ENCODE measurements at places on chromosomes 5 and 9.
A peak's percentile ranks its signal among the peaks of the same experiment; 100 is the strongest.

GRCh38 chr5:170603109-170603508 lies 99.3 kb downstream of the KCNIP1 start:
- DNase-seq: no peak

DNA sequence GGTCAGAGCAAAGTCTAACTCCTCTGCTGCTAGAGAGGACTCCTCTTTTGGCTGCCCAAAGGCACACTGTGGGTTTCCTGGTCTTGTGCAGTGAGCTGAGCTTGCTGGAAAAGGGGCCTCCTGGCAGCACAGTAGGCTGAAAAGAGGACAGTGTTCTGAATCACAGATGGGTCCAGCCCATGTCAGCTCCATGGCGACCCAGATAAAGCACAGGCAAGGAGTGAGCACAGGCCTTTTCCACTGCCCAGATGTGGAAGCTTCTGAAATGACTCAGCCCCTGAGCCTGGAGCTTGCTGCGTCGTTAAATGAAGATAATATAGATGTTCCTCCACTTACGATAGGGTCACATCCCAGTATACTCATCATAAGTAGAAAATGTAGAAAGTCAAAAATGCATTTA lies 8.1 kb downstream of the CCDC180 start:
- no peak for DNase-seq

DNA sequence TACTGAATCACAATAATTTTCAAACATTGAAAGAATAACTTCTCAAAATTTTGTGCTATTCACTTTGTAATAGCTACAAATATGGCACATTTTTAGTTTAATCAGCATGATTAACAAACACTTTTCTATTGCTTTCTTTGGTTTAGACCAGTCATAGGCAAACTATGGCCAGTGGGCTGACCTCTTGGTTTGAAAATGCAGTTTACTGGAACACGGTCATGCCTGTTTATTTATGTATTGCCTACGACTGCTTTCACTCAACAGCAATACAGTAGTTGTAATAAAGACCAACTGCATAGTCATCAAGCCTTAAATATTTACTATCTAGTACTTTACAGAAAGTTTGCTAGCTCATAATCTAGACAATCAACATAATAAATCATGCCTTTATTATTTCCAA lies 810.8 kb downstream of the TLE1 start:
- DNase-seq: no peak

DNA sequence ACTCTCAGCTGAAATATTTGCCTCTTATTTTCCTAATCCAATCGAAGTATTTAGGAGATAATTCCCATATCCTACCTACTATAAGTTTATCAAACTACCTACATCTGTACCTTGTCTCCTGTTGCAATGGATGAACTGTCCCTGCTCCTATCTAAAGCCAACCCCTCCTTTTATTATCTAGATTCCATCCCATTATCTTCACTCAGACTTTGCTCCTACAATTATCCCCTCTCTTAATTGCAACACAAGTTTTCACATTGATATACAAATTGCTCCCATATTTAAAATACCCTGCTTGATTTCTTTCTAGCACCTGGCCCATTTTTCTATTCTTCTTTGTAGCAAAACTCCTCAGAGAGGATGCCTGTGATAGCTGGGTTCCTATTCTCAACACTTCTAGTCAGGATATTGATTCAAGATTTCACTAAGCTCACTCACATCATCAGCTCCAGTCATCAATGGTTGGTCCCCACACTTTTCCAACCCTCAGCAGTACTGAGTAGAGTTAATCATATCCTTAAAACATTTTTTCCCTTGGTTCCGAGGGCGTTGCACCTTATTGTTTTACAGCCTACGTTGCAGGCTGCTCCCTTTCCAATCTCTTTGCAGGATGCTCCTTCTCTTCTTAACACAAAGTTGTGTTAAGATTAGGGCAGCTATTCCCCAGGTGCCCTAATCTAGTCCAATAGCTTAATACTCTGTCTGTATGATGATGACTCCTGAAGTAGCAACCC lies 177.8 kb upstream of the PTGER4 start:
- no peak for DNase-seq

DNA sequence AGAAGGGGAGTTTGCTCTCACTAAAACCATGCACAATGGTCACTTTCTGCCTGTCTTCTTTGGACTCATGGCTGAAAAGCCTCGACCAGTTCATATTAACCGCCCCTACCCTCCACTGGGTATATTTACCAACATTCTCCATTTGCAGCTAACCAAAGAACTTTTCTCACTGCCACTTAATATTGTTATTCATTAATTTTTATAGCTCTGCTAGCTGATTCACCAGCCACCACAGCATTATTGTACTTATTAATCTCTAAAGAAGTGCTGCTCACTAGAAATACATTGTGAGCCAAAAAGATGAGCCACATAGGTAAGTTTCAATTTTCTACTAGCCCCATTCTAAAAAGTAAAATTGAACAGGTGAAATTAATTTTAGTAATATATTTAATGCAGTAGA lies 33.4 kb upstream of the SMIM32 start:
- DNase-seq: no peak

GRCh38 chr9:68755752-68756151 lies 50.7 kb downstream of the PIP5K1B start:
- no peak for DNase-seq

GRCh38 chr9:109087795-109088194 lies 32.0 kb downstream of the TMEM245 start:
- no peak for DNase-seq

- DNase-seq: no peak
Measured at GRCh38 chr9:23379842-23380241, 446.2 kb downstream of the ELAVL2 start.

GRCh38 chr5:142506756-142507155 lies 179.1 kb downstream of the FGF1 start:
- no peak for DNase-seq

DNA sequence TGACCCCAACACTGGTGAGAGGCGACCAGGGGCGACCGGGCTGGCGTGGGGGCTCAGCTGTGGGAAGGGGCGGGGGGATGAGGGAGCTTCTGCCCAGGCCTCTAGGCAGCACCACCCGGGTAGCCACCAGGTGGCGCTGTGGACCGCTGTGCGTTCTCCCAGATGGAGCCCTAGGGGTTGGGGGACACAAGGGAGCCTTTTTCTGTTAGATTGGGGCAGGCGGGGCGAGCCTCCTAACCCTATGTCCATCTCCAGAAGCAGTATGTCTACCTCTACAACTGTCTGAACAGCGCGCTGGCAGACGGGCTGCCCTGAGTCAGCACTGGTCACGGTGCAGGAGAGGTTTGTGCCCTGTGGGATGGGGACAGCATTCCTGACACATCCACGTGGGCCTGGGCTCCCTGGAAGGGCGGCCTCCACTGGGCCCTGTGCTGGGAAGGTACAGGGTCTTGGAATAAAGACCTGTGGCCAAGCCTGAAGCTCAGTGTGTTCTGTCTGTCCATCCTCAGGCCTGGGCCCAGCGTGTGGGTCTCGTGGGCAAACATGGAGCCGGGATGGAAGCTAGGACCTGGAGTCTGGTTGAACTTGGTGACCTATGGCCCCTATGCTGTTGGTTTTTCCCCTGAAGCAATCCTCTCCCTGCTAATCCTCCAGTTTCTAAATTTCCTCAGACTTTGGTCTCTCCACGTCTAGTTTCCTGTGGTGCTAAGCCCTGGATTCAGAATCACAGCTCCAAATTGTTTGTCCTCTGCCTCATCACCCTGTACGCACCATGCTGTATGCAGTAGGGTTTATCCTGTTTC lies 23.1 kb upstream of the SPTLC1 start:
- peak; percentile 80 for DNase-seq

DNA sequence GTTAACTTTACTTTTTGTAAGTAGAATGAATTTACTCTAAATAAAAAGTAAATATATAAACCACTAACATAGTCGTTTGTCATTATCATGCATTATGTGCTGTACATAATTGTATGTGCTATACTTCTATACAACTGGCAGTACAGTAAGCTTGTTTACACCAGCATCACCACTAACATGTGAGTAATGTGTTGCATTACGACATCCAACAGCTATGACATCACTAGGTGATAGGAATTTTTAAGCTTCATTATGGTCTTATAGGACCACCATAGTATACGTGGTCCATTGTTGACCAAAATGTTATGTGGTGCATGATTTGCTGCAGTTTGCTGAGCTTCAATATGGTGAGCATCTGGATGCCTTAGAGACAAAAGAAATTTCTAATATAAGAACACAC lies 819.1 kb upstream of the GRAMD2B start:
- DNase-seq: no peak

DNA sequence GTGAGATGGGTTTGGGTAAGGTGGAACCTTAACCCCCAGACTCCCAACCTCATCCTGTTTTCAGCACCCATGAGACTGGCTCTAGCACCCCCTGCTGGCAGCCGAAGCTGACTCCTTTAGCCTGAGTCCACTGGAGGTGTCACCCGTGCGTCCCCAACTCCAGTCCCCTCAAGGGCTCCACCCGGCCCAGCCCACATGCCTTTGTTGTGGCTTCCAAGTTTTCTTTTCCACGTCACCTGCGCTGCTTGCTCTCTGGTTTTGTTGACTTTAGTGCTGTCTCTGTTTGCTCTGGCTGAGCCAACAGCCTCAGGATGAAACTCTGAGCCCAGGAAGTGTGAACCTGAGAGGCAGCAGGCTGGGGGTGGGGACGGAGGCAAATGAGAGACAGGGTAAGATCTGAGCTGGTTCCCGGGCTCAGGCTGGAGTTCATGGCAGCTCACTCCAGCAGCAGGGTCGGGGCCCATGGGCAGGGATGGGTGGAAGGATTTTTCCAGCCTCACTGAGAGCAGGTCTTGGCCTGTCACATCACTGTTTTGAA lies 13.2 kb upstream of the AQP7 start:
- DNase-seq: peak; percentile 63

DNA sequence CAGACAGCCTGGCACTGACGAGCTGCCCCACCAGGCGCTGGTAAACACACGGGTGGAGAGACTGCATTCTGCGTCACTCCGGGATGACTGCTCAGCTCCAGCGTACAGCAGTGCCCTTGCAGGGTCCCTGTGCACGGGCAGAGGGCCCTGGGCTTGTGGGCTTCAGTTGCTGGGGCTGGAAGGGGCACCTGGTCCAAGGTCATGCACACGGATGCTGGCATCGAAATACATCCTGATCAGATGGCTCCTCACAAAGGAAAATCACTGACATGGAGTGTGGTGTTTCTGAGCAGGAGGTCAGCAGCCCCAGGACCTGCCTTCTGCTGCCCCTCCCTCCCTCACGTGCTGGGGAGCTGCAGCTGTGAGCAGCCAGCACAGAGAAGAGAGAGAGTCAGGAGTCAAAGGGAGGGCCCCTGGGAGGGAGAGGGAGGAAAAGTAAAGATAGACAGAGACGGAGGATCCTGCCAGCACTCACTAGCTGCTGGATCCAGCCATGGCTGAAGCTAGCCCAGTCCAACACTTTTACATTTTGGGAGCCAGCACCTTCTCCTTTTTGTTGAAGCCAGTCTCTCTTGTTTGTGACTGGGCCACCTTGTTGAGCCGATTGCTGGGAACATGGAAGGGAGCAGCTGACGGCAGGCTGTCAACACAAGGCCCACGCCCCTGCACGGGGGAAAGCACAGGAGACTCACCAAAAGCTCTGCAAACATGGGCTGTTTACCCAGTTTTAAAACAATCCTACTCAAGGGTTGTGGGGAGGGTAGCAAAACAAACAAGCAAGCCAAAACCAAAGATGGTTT lies 166.5 kb upstream of the PHYKPL start:
- DNase-seq: peak; percentile 17

- peak; percentile 65 for DNase-seq
Measured at GRCh38 chr9:2469681-2470221, 151.8 kb upstream of the VLDLR start.

DNA sequence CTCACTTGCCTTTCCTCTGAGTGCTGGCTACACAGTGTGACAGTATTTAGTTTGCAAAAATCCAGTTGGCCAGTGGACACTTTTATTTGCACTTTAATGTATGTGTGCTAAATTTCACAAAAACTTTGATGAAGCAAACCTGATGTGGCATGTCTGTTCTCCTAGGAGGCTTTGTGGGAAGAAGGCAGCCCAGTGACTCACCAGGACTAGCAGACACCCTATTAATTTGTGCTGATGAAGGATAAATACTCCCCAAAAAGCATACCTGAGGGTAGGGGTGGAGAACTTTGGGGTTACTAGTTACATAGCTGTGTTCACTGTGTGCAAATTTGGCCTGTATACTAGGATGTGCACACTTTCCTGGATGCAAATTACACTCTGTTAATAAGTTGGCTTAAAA lies 39.3 kb upstream of the IPPK start:
- no peak for DNase-seq

Measured in D341Med (cell line).